ENCODE measurements at places on chromosomes 12 and 14. TPM values are rescaled to one million over a fixed set of nuclear protein-coding genes. Genes with fewer than 3 reads are reported as not detected.

OLR1 gene
- not detected for total RNA-seq

RNF10 gene
- total RNA-seq: 86.4 TPM

HRK gene
- total RNA-seq: not detected

LIMA1 gene
- total RNA-seq: 77.5 TPM

WIF1 gene
- total RNA-seq: not detected

BEGAIN gene
- 0.69 TPM for total RNA-seq

KRT82 gene
- not detected for total RNA-seq

VDR gene
- 10.4 TPM for total RNA-seq

MYH6 gene
- not detected for total RNA-seq

All from cardiac ventricle fibroblast (primary cell).